Activated CD8-positive, alpha-beta T cell treated with anti-CD3 and anti-CD28 coated beads for 36 hours (primary cell): ENCODE measurements at places on chromosomes 12 and 14. TPM values are rescaled to one million over a fixed set of nuclear protein-coding genes. Genes with fewer than 3 reads are reported as not detected.

BCL2L14 gene
- total RNA-seq = 3.7 TPM

CLEC4C gene
- total RNA-seq = not detected

SLC35F4 gene
- total RNA-seq = not detected

LRFN5 gene
- total RNA-seq = not detected

KRT71 gene
- total RNA-seq = not detected

TM9SF1 gene
- total RNA-seq = 18.0 TPM

GPR135 gene
- total RNA-seq = 1.7 TPM

KCNJ8 gene
- not detected for total RNA-seq

IL22 gene
- total RNA-seq = not detected

GRCh38 chr14:103562429-103563225 is at the start of the genes BAG5 and COA8:
Gene BAG5, minus strand, starts transcription at chr14:103562657. Its CDS starts 1,493 bp downstream, at chr14:103561164.
Gene COA8, plus strand, starts transcription at chr14:103562960. Its CDS starts 42 bp downstream, at chr14:103563002.
- H3K4me3 ChIP-seq = peak within 1 kb of the TSS; percentile 100
- peak; percentile 92 for DNase-seq
- H3K36me3 ChIP-seq = peaks cover 40% of the 10 kb centered on the region
- peak within 1 kb of the TSS; percentile 97 for H3K27ac ChIP-seq

DNA sequence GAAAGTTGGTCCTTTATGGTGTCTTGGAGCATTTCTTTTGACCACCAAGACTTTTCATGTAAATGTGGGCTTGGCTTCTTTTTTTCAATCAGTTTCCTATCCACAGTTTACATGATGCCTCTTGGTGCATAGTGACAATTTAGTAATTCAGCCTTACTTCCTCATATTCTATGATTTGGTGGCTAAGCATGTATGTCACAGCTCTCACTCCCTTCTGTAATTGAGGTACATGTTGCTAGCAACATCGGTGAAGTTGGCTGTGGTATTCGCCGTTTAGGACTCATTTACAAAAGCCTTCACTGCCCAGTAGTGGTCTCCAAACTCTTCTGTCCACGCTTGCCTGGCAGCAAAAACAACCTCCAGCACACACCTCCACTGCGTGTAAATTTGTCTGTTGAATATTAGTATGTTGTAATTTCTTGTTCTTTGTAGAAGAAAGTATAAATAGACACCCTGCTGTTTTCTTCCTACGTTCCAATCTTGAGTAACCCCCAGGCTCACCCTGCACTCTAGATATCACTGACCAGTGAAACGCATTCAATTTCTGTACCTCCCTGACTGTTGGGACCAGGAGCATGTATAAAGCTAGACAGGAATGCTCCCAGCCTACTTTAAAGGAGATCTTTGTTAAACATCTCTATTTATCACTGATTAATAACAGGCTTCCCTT is 90.4 kb downstream of the PPP2R5C start:
- peak overlapping the region; percentile 21 for H3K27ac ChIP-seq
- no peaks in the 10 kb centered on the region for H3K27me3 ChIP-seq

DNA sequence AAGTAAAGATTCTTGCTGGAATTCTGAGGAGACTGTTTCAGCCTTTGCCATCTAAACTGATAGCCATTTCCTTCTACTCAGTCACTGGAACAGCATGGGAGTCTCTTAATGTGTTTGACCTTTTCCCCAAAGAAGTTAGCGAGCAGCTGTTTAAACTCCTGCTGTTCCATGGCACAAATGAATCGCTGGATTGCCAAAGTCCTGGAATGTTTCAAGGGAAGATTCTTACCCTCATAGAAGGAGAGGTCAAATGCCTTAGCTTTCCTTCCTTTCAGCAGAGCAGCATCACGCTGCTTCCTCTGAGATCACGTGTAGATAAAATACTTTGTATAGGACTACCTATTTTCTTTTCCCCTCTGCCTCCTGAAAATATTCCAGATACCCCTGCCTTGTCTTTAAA is 10.5 kb upstream of the NR2C1 start:
- H3K36me3 ChIP-seq = no peaks in the 10 kb centered on the region
- H3K27ac ChIP-seq = no peak overlapping the region
- H3K4me1 ChIP-seq = no peaks in the 10 kb centered on the region

GRCh38 chr12:117440384-117440783 is 79.0 kb upstream of the NOS1 start:
- H3K4me3 ChIP-seq = no peak overlapping the region
- DNase-seq = no peak
- no peak overlapping the region for H3K27ac ChIP-seq
- H3K27me3 ChIP-seq = no peaks in the 10 kb centered on the region
- no peaks in the 10 kb centered on the region for H3K36me3 ChIP-seq

- H3K4me3 ChIP-seq = no peak overlapping the region
- H3K36me3 ChIP-seq = no peaks in the 10 kb centered on the region
- H3K4me1 ChIP-seq = no peaks in the 10 kb centered on the region
- DNase-seq = no peak
These were observed 456.2 kb upstream of the MGAT4C start for GRCh38 chr12:86712425-86712843.

DNA sequence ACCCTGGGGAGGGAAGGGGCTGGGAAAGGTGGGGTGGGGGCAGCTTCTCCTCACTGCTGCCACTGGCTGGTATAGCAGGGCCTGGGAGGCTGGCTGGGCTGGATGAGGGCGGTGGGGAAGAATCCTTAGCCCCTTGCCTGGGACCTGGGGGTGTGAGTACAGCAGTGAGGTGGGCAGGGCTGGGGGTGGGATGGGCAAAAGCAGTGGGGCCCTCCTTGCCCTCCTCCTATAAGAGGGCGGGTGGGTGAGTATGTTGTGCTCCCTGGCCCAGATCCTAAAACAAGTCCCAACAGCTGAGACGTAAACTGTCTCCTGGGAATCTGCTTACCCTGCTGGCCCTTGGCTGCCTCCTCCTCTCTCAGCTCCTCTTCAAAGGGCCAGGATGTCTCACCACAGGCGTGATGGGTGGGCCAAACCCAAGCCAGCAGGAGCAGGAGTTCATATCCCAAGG is 2.2 kb downstream of the NCKAP5L start:
- peaks cover 4% of the 10 kb centered on the region for H3K36me3 ChIP-seq
- H3K4me1 ChIP-seq = peaks cover 39% of the 10 kb centered on the region
- no peak overlapping the region for H3K27ac ChIP-seq
- DNase-seq = no peak
- H3K4me3 ChIP-seq = no peak overlapping the region
- no peaks in the 10 kb centered on the region for H3K27me3 ChIP-seq

GRCh38 chr12:120013659-120014380 is 24.8 kb downstream of the BICDL1 start:
- H3K36me3 ChIP-seq = peaks cover 72% of the 10 kb centered on the region
- peak; percentile 81 for DNase-seq
- H3K27ac ChIP-seq = peak overlapping the region; percentile 98
- H3K4me3 ChIP-seq = peak overlapping the region; percentile 46
- H3K4me1 ChIP-seq = peaks cover 82% of the 10 kb centered on the region
- no peaks in the 10 kb centered on the region for H3K27me3 ChIP-seq

DNA sequence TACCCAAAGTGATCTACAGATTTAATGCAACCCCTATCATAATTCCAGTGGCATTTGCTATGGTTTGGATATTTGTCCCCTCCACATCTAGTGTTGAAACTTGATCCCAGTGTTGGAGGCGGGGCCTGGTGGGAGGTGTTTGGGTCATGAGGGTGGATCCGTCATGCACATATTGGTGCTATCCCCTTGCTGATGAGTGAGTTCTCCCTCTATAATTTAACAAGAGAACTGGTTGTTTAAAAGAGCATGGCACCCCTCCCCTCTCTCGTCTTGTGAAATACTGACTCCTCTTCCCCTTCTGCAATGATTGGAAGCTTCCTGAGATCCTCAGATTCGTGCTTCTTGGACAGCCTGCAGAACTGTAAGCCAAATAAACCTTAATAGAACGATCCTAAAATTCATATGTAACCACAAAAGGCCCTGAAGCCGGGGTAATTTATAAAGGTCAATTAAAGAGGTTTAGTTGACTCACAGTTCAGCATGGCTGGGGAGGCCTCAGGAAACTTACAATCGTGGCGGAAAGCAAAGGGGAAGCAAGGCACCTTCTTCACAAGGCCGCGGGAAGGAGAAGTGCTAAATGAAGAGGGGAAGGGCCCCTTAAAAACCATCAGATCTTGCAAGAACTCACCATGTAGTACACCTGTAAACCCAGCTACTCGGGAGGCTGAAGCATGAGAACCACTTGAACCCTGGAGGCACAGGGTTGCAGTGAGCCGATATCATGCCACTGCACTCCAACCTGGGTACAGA is 41.2 kb downstream of the SLC39A9 start:
- no peak overlapping the region for H3K27ac ChIP-seq
- DNase-seq = no peak
- H3K27me3 ChIP-seq = no peaks in the 10 kb centered on the region
- H3K4me3 ChIP-seq = no peak overlapping the region
- H3K4me1 ChIP-seq = peaks cover 18% of the 10 kb centered on the region
- peaks cover 21% of the 10 kb centered on the region for H3K36me3 ChIP-seq

- no peak overlapping the region for H3K4me3 ChIP-seq
- no peaks in the 10 kb centered on the region for H3K27me3 ChIP-seq
- DNase-seq = no peak
- no peak overlapping the region for H3K27ac ChIP-seq
These were observed 466.5 kb downstream of the APAF1 start for GRCh38 chr12:99111600-99111999.

- H3K4me1 ChIP-seq = peaks cover 5% of the 10 kb centered on the region
- no peaks in the 10 kb centered on the region for H3K27me3 ChIP-seq
- H3K36me3 ChIP-seq = no peaks in the 10 kb centered on the region
- H3K27ac ChIP-seq = no peak overlapping the region
- DNase-seq = no peak
These were observed 76.9 kb upstream of the EEA1 start for GRCh38 chr12:93005928-93006392.

GRCh38 chr14:53851394-53852090 is 105.1 kb downstream of the BMP4 start:
- no peaks in the 10 kb centered on the region for H3K27me3 ChIP-seq
- no peak for DNase-seq
- no peaks in the 10 kb centered on the region for H3K4me1 ChIP-seq
- no peak overlapping the region for H3K4me3 ChIP-seq
- H3K27ac ChIP-seq = no peak overlapping the region

DNA sequence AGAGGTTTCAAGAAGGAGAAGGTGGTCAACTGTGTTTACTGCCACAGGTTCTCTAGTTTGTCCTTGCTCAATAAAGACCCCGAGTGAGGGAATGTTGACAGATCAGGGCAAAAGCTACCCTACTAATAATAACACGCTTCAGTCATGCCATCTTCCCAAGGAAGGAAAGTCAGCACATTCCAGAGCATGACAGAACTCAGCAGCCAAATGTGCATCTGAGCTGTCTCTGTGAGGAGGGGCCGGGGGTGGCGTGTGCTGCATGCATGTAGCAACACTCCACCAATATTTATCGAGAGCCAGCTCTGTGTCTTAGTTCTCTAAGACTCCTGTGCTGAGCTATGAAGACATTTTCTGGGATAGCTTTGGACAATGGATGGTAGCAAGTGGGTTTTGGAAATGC is 260.4 kb downstream of the DPF3 start:
- peaks cover 8% of the 10 kb centered on the region for H3K27me3 ChIP-seq
- no peaks in the 10 kb centered on the region for H3K36me3 ChIP-seq
- H3K4me1 ChIP-seq = no peaks in the 10 kb centered on the region
- DNase-seq = no peak
- no peak overlapping the region for H3K4me3 ChIP-seq

- peaks cover 1% of the 10 kb centered on the region for H3K27me3 ChIP-seq
- no peak for DNase-seq
- H3K4me3 ChIP-seq = no peak overlapping the region
- H3K27ac ChIP-seq = no peak overlapping the region
- H3K4me1 ChIP-seq = no peaks in the 10 kb centered on the region
- H3K36me3 ChIP-seq = no peaks in the 10 kb centered on the region
These were observed 78.7 kb downstream of the PRICKLE1 start for GRCh38 chr12:42510823-42511222.

- DNase-seq = no peak
- no peaks in the 10 kb centered on the region for H3K27me3 ChIP-seq
- no peak overlapping the region for H3K4me3 ChIP-seq
- H3K27ac ChIP-seq = peak overlapping the region; percentile 44
These were observed 5.3 kb downstream of the SCNN1A start for GRCh38 chr12:6369916-6370575.

DNA sequence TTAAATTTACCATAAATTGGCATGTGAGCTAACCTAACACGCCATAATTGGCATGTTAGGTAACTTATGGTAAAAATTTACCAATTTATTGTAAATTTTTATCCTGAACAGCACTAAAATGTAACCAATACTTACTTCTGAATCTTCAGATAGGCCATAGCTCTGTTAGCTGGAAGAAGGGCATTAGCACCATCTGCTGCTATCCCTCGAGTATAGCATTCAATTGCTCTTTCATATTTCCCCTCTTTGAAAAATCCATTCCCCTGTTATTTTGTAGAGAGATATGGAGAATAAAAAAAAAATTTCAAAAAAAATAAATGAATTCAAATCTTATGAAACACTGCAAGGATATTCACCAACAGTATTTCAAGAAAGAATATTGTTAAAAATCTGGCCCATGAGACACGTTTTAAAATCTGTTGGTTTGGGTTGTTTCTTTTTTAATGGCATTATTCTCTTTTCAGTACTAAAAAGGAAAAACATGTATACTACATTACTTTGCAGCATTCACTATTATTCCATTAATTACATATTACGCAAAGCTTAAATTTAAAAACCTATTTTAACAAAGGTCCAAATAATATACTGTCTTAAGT is 19.1 kb downstream of the RPAP3 start:
- H3K4me3 ChIP-seq = no peak overlapping the region
- no peaks in the 10 kb centered on the region for H3K27me3 ChIP-seq
- peak; percentile 27 for DNase-seq
- peaks cover 28% of the 10 kb centered on the region for H3K36me3 ChIP-seq

DNA sequence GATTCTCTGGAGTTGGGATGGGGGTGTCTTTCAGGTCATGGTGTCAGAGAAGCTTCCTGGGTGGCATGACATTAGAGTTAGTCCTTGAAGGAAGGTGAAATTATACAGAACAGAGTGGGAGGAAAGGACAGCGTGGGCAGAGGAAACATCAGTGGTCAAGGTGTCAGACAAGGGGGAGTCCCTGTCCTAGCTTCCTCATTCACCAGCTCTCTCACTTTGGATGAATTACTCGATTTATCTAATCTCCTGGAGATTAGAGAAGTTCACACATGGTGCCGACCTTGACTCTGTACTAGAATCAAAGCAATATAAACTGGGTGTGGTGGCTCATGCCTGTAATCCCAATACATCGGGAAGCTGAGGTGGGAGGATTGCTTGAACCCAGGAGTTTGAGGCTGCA is 492.9 kb downstream of the VRK1 start:
- no peak overlapping the region for H3K27ac ChIP-seq
- peaks cover 9% of the 10 kb centered on the region for H3K27me3 ChIP-seq
- H3K36me3 ChIP-seq = no peaks in the 10 kb centered on the region
- no peak overlapping the region for H3K4me3 ChIP-seq
- peak; percentile 40 for DNase-seq
- peaks cover 16% of the 10 kb centered on the region for H3K4me1 ChIP-seq

- H3K4me1 ChIP-seq = peaks cover 37% of the 10 kb centered on the region
- peak; percentile 67 for DNase-seq
These were observed 7.9 kb downstream of the SETD1B start for GRCh38 chr12:121811434-121812319.
